ENCODE measurements at places on chromosomes 4 and X. TPM values are rescaled to one million over a fixed set of nuclear protein-coding genes. Genes with fewer than 3 reads are reported as not detected.

The TAF1 gene
- 64.2 TPM for total RNA-seq

The UGT2B17 gene
- total RNA-seq: not detected

The OPRPN gene
- not detected for total RNA-seq

The PAGE5 gene
- total RNA-seq: not detected

The HAUS3 gene
- total RNA-seq: 29.9 TPM

The PPEF2 gene
- total RNA-seq: not detected

The XAGE1A gene
- not detected for total RNA-seq

The CCNB3 gene
- total RNA-seq: 0.82 TPM

The FAM156B gene
- total RNA-seq: 13.3 TPM

The CXCL6 gene
- total RNA-seq: 1.00 TPM

The TRPC3 gene
- 88.6 TPM for total RNA-seq

The ESX1 gene
- not detected for total RNA-seq

The MYL5 gene
- total RNA-seq: 5.3 TPM

The ZAR1 gene
- total RNA-seq: 0.27 TPM

The TASL gene
- total RNA-seq: 0.73 TPM

The LONRF3 gene
- total RNA-seq: 3.3 TPM

The CLNK gene
- total RNA-seq: not detected

The ZNF518B gene
- 70.1 TPM for total RNA-seq

Data from cerebellum (tissue), 4 donors.